ENCODE measurements at places on chromosomes 6 and 20.

DNA sequence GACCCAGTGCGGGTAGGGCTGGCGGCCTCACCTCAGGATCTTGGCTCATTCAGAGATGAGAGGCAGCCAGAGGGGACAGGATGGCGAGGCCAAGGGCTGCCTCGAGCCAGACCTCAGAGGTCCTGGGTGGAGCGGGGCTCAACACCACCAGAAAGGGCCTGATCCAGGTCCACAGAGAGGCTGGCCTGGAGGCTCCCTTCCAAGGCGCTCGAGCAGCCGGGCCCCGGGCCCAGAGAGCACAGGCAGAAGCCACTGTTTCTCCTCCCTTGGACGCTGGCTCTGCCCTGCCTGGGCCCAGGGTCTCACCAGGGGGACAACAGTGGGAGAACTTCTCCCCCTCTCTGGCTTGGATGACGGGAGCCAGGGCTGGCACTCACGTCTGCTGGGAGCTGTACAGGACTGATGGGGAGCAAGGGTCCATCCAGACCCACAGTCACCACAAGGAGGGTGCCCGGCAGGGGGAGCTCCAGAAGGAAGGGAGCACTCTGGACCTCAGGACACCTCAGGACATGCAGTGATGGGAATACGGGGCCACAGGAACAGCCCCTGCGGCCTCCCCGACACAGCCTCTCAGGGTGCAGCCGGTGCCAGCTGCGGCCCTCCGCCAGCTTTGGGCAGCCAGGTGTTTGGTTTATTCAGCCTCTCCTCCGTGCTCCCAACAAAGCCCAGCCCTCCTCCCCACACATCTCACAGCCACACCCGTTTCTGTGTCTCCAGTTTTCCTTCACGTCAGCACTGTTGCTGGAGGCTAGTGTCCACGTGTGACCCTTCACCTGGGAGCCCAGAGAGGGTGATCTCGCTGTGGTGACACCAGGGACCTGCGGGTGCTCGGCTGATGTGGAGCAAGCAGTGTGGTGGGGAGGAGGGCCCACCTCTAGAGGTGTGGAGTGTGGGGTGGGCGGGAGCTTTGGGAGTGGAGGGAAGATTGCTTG, 8.7 kb downstream of the RPS21 start:
- no peak for DNase-seq

GRCh38 chr6:97177905-97178304, 105.1 kb downstream of the MMS22L start:
- DNase-seq: peak; percentile 14

DNA sequence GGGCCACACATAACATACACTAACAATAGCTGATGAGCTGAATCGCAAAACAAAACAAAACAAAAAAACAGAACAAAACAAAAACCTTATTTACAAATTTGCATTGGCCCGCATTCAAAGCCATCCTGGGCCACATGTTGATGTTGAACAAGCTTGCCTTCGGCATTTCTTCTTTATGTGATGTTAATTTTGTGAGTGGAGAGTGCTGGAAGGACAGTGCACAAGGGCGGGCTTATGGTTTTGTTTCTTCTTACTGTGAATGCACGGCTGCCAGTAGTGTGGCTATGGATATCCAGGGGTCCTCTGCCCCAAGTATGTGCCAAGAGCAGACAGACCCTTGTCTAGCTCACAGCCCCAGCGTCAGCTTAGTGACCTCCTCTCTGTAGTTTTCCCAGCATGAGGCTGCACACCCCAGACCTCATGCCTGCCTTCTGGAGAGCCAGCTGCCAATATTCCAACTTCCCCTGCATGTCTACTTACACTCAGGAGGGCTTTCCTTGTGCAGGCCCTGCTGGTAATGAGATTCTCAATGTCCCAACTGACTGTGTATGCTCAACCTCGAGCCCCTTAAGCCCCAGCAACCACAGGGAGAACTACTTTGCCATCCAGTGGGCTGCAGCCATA, 24.9 kb downstream of the ZNF292 start:
- no peak for DNase-seq

GRCh38 chr6:137039010-137039409, 5.8 kb downstream of the IL20RA start:
- no peak for DNase-seq

- peak; percentile 67 for DNase-seq
Measured at GRCh38 chr20:9996944-9997343, 37.8 kb upstream of the ANKEF1 start.

DNA sequence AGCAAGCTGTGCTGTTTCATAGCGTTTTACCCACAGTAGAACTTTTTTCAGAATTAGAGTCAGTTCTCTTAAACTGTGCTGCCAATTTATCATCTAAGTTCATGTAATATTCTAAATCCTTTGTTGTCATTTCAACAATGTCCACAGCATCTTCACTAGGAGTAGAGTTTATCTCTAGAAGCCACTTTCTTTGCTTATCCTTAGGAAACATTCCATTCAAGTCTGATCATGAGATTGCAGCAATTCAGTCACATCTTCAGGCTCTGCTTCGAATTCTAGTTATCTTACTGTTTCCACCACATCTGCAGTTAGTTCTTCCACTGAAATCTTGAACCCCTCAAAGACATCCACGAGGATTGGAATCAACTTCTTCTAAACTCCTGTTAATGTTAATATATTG, 12.5 kb downstream of the CTNNBL1 start:
- DNase-seq: no peak

GRCh38 chr20:61722146-61722678, 343.5 kb downstream of the TAF4 start:
- DNase-seq: no peak

GRCh38 chr6:30769853-30770524, 25.6 kb upstream of the IER3 start:
- peak; percentile 48 for DNase-seq

GRCh38 chr6:36296240-36296639, 26.4 kb downstream of the PNPLA1 start:
- DNase-seq: peak; percentile 31

DNA sequence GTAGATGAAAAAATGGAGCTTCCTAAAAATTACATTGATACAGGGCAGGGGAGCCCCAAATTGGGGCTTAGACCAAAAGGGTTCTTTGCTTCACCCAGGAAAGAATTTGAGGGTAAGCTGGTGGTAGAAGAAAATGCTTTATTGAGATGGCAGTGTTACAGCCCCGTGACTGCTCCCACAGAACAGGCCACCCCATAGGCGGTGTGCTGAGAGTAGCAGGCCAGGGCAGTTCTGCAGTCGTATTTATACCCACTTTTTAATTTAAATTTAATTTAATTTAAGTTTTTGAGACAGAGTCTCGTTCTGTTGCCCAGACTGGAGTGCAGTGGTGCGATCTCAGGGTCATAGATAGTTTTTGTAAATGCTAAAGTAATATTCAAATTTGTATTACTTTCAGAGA, 265.0 kb downstream of the CDH26 start:
- DNase-seq: no peak

GRCh38 chr20:50468378-50468798, 41.8 kb upstream of the PTPN1 start:
- no peak for DNase-seq

GRCh38 chr6:20571261-20571660, 37.0 kb downstream of the CDKAL1 start:
- no peak for DNase-seq

DNA sequence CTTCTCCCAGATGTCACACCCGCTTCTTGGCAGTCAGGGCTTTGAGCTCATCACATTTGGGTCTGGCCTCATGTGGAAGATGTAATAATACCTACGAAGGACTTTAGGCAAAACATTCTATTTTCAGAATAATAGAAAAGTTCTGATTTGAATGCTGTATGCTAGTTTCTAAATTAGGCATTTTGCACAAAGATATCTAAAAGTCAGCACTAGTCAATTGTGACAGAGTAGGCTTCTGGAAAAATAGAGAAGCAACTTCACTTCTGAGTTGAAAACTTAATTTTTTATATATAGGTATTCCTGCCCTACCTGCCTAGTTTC, 38.3 kb upstream of the CD2AP start:
- DNase-seq: no peak

DNA sequence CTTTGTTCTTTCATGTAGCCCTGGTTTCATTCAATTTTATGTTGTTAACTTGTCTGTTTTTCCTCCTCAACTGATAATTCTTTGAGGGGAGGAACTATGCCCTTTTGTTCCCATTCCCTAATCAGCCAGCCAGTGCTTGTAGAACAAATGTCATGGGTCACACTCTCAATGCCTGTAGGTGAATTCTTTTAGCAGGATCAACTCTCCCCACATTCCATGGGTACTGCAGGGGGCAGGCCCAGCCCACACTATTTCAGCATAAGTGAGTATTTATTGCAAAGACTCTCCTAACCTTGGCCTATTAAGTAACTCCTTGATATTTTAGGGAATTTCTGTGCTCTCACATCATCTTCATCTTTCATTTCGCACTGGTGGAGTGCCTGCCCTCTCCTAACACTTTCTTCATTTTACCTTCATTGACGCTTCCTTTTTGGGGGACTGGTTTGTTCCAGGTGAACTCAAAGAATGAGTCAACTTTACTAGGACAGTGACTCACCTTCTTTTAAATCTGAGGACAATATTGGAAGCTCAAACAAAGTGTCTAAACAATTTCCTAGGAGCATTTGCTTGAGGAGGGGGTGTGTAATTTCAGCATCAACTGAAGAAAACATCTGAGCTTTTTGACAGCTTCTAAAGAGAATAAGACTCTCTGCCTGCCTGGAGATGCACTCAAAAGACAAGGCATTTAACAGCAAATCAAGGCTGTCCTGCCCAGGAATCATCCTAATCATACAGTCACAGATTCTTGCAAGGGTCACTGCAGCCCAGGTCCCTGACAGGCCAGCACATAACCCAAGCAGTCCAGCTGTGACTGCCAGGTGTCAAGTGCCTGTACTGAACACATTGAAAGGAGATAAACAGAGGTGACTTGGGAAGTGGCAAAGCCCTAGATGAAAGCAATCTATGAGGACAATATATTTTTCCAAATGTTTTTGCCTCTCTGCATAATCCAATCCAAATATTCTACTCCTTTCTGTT, 263.9 kb upstream of the PRND start:
- DNase-seq: peak; percentile 74

- DNase-seq: no peak
Measured at GRCh38 chr6:110574817-110575216, 98.4 kb upstream of the SLC22A16 start.

GRCh38 chr20:56873836-56874235, 244.7 kb downstream of the TFAP2C start:
- no peak for DNase-seq

GRCh38 chr6:136317971-136318370, 28.3 kb upstream of the BCLAF1 start:
- no peak for DNase-seq

- DNase-seq: no peak
Measured at GRCh38 chr6:137121401-137121997, 51.9 kb downstream of the IL22RA2 start.

All from bronchial epithelial cell (primary cell).